ENCODE measurements at places on chromosomes 2 and 18.
A peak's percentile ranks its signal among the peaks of the same experiment; 100 is the strongest.

- DNase-seq, result no peak
Observed at GRCh38 chr2:233706720-233707119, 6.0 kb upstream of the UGT1A5 start.

- DNase-seq, result peak; percentile 48
Observed at GRCh38 chr2:234291765-234292204, 205.1 kb downstream of the ARL4C start.

GRCh38 chr2:159762075-159762474 lies 35.9 kb downstream of the CD302 start:
- DNase-seq, result no peak

GRCh38 chr2:1633936-1634587 lies 110.3 kb downstream of the PXDN start:
- no peak for DNase-seq

Measured in activated T-cell treated with anti-CD3 and anti-CD28 coated beads, Interleukin-2, amount 50 U/mL, for 48 hours (primary cell).